Camera-type eye (tissue), 1 donor: ENCODE measurements at places on chromosomes 11 and 22. TPM values are rescaled to one million over a fixed set of nuclear protein-coding genes. Genes with fewer than 3 reads are reported as not detected.

Gene SPDYC
- total RNA-seq = not detected

Gene PVALB
- 3.2 TPM for total RNA-seq

Gene LINC01488
- 0.38 TPM for total RNA-seq

Gene PANX3
- total RNA-seq = not detected

Gene CDON
- 192 TPM for total RNA-seq

Gene CDC45
- 5.6 TPM for total RNA-seq

Gene CEND1
- total RNA-seq = 6.4 TPM

Gene IGLL1
- not detected for total RNA-seq

Gene OR51I1
- not detected for total RNA-seq

Gene SPON1
- 135 TPM for total RNA-seq

Gene KRTAP5-10
- total RNA-seq = not detected

Gene C11orf86
- not detected for total RNA-seq

Gene USH1C
- total RNA-seq = 1.3 TPM

Gene TSPAN32
- total RNA-seq = 3.3 TPM

Gene SCARF2
- total RNA-seq = 16.8 TPM

Gene PCF11
- total RNA-seq = 94.4 TPM

Gene SPCS2
- total RNA-seq = 43.9 TPM

Gene NTM
- 81.8 TPM for total RNA-seq

Gene STK33
- total RNA-seq = 36.1 TPM

Gene CRYBB3
- 325 TPM for total RNA-seq

Gene CRYAB
- total RNA-seq = 492 TPM

Gene OR56A1
- 0.11 TPM for total RNA-seq

Gene CCDC73
- total RNA-seq = not detected

Gene SPI1
- total RNA-seq = 5.4 TPM

Gene ACP2
- total RNA-seq = 50.7 TPM

Gene MMP12
- not detected for total RNA-seq

Gene ELMOD1
- 30.2 TPM for total RNA-seq

Gene KCNK4
- 1.8 TPM for total RNA-seq

Gene TMEM109
- total RNA-seq = 41.1 TPM

Gene LRRC4C
- 45.4 TPM for total RNA-seq

Gene MS4A14
- total RNA-seq = not detected

Gene FIBIN
- 22.3 TPM for total RNA-seq

Gene MPEG1
- 9.2 TPM for total RNA-seq

Gene GRIK4
- total RNA-seq = 1.4 TPM

Gene ZP1
- total RNA-seq = not detected
